Hippocampal formation (tissue), 2 donors: ENCODE measurements at places on chromosomes 16 and 17.
A peak's percentile ranks its signal among the peaks of the same experiment; 100 is the strongest.

GRCh38 chr17:1764284-1764683 is 2.4 kb downstream of the SERPINF1 start:
- DNase-seq: no peak

DNA sequence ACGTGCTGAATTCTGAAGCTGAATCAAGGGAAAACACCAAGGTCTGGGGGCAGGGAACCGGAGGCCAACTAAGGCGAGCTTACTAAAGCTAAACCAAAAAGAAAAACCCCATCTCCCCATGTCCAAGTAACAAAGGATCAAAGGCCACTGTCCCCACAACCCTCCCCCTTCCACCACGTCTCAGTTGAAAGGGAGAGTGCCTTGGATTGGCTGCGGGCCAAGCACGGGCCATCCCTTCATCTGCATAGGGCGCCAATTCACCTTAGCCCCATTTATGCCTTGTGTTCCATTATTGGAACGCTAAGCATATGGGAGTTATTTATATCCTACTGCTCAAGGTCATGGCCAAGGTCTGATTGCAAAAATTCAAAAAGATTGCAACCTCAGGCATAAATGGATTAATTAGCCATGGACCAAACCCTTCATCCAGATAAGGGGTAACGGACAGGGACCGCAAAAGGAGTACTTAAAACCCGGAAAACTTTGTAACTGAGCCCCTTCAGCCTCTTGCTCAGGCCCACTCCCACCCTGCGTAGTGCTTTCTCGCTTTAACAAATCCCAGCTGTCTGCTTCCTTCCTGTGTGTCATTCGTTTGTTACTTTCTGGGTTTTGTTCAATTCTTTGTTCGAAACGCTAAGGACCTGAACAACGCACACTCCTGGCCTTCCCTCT is 740 bp upstream of the ATP6V0D1 start:
- DNase-seq: no peak

GRCh38 chr17:49035470-49036269 is 38.5 kb downstream of the IGF2BP1 start:
- no peak for DNase-seq

DNA sequence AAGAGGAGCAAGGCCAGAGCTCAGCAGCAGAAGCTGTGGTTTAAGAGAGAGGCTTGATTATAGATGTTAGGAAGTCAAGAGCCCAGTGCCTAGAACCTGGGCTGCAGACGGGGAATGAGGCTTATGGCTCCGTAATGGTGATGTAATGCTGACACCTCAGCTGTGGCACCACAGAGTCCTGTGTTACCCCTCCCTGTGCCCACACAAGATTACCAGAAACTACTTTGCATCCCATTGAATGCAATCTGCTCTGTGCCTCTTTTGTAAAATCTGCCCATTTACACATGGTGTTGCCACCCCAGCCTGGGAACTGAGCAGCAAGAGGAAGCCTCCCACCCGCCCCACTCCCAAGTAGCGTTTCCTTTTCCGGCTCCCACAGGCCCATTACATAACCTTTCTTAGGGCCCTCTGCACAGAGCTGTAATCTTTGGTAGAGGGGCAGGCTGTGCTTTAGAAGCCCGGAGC is 57.0 kb downstream of the PITPNC1 start:
- DNase-seq: no peak

- no peak for DNase-seq
Measured at GRCh38 chr16:75326333-75326732, 74.9 kb upstream of the BCAR1 start.

- no peak for DNase-seq
Measured at GRCh38 chr16:586645-587590, 2.9 kb upstream of the RAB40C start.

- DNase-seq: no peak
Measured at GRCh38 chr16:74842413-74842812, 67.8 kb upstream of the FA2H start.

DNA sequence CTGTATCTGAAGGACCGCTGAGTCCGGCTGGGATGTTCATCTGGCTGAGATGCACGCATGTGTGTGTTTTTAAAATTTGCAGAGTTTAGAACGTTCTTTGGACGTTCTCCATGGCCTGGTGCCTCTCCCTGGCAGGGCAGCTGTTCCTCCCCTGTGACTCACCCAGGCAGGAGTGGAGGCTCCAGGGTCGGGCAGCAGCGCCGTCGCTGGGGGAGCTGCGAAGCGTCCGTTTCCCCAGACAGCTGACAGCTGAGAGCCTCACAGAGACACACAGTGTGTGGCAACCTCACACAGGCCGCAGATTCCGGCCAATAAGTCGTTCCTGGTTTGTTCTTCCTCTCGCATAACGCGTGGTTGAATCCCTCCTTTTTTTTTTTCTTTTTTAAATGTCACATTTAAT is 80.6 kb downstream of the OR1D5 start:
- peak; percentile 69 for DNase-seq

DNA sequence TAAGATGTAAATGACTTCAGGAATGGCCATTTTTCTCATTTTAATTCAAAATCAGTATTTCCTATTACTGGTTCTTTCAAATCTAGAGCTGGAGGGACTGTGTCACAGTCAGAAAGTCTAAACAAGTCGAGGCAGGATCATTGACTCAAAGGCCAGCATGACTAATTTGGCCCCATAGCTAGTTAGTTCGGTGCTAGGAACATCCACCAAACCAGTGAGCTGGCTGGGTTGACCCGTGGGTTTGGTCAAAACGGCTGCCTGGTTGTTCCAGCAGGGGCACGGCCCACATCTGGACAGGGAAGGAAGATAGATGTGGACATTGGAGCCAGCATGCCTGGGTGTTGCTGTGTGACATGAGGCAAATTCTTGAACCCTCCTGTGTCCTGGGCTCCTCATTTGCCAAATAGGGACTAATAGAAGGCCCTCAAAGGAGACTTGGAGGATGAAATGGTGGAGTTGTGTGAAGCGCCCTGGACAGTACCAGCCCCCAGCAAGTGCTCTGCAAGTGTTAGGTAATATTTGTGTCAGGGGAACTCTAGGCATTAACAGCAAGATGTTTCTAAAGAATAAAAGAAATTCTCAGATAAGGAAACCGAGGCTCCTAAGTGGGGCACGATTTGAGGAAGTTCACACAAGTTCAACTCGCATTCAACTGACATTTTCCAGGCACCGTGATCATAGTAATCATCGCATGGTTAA is 46.2 kb downstream of the MEOX1 start:
- no peak for DNase-seq

DNA sequence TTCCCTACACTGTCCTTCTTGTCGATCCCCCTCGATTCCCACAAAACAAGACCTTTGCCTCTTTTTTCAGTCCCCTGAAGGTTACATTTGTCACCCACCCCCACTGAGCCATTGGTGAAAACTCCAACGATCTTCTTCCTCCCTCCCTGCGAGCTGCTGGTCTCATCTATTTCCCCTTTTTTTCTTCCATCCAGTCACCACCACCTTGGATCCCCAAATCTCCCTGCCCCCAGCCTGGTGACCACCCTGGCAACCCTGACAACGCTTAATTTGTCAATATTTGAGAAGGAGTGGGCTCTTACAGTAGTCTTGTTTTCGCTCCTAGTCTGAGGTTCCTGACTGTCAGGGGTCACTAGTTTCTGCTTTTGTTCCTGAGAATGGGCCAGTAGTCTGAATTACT is 62.9 kb downstream of the SMPD3 start:
- DNase-seq: no peak

- DNase-seq: no peak
Measured at GRCh38 chr17:79728908-79729471, 1.8 kb upstream of the ENPP7 start.

DNA sequence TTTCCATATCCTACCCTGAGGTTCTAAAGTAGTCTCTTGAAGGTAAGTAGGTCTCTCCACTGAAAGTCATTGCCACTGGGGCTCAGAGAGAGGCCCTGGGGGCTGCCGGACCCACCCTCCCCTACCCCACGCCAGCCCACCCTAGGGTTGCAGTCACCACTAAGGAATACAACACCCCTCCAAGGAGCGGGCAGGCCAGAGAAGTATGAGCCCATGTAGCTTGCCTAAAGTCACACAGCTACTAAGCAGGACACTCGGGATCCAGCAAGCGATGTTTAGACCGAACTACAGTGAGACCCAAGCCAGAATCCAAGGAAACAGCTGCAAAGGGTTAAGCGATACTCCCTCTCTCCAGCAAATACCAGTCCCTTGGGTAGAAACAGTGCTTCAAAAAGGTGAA is 27.0 kb downstream of the C16orf78 start:
- no peak for DNase-seq

- DNase-seq: no peak
Measured at GRCh38 chr17:41621916-41622315, 2.5 kb downstream of the KRT17 start.

DNA sequence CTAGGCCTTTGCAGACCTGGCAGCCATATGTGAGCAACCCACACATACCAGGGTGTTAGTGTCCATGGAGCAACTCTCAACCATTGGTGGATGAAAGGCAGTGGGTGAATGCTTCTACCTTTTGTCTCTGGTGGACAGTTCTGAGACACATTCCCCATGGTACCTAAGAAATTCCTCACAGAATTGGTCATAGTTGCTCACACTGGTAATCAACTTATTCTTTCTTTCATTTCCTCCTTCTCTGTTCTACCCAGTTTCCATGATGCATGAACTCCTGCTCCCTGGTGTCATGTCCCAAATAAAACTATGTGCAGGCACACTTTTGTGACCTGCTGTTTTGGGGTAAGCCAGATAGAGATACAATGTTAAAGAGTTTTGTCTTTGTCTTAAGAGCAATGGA is 33.2 kb upstream of the MPHOSPH6 start:
- no peak for DNase-seq

GRCh38 chr16:693766-694165 is 3.6 kb upstream of the WDR24 start:
- no peak for DNase-seq

GRCh38 chr17:45225051-45225700 is 3.5 kb downstream of the FMNL1 start:
- DNase-seq: no peak

GRCh38 chr17:57405491-57406072 is 149.3 kb downstream of the MSI2 start:
- no peak for DNase-seq

DNA sequence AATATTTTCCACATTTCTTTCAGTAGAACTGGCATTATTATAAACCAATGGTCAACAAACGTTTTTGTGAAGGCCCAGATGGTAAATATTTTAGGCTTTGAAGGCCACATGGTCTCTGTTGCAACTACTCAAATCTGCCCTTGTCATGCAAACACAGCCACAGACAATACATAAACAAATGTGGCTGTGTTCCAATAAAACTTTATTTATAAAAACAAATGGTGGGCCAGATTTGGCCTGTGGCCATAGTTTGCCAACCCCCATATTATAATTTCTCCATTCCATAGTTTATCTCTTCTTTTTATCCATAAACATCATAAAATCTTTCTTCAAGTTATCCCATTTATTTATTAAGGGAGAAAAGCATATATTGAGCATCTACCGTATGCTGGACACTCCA is 98.8 kb downstream of the CDYL2 start:
- no peak for DNase-seq

DNA sequence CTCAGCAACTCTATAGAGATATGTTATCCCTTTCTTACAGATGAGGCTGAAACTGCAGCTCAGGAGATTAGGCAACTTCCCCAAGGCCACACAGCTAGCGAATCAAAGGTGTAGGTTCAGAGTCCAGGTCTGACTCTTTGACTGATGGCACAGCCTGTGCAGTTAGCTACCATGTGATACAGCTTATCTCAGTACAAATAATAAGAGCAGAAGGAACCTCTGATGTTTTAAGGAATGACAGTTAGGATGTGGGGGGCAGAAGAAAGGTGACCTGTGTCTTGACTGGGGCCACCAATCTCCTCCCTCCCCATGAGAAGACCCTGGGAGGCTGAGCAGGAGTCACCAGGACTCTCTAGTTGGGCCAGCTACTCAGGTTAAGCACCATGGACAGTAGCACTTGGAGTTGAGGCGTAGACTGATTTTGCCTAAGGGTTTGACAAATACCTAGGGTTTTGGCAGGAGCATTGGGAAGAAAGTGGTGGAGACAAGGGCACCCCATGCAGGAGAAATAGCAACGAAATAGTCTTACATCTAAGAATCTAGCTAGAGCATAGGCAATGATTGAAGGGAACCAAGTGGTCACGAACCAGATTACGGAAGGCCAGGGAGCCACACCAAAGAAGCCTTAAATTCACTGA is 22.8 kb upstream of the ACSM2B start:
- no peak for DNase-seq

DNA sequence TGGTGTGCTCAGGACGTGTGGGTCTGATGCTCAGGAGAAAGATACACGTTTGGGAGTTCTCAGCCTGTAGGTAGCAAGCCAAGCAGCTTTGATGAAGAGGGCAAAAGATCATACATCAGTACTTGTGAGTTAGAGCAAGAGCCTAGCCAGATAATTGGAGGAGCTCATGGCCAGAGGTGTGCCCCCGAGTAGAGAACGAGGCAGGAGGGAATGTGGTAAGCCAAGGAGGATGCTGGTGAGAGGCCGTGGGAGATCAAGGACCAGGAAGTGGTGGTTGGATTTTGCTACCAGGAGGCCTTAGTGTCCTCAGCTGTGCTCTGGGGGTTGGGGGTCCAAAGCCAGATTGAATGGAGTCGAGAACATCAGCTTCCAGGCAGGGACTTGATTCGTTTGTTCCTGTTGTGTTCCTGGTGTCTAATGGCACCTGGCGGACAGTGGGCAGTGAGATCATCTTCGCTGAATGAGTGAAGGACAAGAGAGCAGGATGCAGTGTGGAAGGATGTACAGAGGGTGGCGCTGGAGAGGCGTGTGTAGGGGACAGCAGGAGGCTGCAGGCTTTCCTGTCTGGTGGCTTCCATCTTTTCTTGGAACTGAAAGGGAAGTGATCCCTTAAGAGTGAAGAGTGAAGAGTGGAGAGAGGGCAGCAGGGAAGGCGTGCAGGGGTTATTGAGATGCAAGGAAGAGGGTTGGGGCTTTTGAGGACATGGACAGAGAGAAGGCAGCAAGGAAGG is 11.6 kb downstream of the FBXL19 start:
- DNase-seq: no peak

DNA sequence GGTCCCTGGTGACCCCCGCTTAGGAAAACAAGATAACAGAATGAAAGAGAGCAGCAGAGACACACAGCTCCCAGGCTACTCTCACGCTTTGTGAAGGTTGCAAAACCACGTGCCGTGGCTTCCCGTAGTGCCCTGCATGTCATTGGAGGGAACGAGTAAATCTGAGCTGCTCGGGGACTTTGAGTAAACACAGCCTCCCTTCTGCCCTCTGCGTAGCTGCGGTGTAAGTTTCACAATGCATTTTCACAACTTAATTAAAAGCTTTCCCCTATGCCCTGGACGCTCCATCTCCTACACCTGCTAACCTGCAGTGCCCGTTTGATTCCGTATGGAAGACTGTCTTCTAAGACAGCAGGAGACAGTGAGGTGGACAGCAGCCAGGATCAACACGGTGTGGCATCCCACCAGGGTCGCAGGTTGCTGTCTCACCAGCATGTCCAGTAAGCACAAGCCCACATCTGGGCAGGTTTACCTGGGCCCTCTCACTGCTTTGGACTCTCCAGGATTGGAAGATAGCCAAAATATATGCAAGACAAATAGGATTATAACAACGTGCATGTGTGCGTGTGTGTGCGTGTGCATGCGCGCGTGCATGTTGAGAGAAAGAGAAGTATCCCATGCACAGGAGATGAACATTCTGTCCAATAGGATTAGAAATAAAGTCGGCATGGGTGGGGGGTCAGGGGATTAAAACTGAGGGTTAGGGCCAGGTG is 116.4 kb upstream of the RCVRN start:
- DNase-seq: no peak

- no peak for DNase-seq
Measured at GRCh38 chr17:77242118-77242851, 101.5 kb downstream of the SEC14L1 start.
